AG09319 (cell line): ENCODE measurements at places on chromosomes 3 and 15.

DNA sequence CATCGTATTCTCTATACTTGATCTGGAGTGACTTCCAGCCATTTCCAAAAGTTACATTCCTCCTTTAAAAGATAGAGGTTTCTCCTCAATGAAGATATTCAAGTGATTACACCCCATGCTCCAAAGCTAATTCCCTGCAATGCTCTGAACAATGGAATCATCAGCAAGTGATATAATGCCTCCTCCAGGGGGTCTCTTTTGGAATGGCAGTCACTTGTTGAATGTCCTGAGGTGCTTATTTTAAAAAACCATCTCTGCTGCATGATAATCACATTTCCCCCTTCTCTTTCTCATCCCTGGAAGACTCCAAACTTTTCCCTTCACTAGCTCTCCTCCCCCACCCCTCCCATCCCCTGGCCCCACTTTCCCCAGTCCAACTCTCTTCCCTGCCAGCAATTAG, 2.6 kb downstream of the LHFPL4 start:
- no peak for DNase-seq

GRCh38 chr3:183619624-183620251, 15.7 kb upstream of the KLHL24 start:
- no peak for DNase-seq

DNA sequence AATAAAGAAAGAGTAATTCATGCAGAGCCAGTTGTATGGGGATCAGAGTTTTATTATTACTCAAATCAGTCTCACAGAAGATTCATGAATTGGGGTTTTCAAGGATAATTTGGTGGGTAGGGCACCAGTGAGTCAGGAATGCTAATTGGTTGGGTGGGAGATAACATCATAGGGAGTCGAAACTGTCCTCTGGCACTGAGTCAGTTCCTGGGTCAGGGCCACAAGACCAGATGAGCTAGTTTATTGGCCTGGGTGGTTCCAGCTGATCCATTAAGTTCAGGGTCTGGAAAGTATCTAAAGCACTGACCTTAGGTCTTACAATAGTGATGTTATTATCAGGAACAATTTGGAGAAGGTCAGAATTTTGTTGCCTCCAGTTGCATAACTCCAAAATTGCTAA, 998.6 kb upstream of the EPHA6 start:
- DNase-seq = no peak

GRCh38 chr3:16309558-16309957, 44.5 kb downstream of the OXNAD1 start:
- DNase-seq = no peak

DNA sequence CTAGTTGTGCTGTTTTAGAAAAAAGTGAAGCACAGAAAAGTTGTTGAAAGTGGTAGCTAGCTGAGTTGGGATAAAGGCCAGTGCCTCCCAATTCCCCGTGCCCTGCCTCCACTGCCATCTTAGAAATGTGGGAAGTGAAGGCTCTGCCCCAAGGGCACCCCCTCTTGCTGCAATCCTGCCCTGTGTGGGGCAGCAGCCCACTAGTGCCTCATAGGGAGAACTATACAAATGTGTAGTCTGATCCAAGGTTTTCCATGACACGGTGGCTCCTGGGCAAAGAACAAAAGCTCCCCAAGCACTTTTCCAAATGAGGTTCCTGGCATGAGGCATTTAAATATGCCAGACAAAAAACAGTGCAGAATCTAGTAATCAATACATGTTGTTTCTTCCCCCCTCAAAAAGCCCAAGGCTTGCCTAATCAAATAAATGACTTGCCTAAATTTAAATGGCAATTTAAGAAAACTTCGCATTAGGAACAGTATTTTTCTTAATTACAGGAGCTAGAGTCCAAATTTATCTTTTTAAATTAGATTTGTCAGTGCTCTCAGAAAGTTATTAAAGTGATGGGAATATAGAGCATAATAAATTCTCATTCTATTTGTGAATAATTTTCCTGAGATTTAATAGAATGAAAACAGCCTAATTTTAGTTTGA, 83.8 kb downstream of the GHSR start:
- no peak for DNase-seq

DNA sequence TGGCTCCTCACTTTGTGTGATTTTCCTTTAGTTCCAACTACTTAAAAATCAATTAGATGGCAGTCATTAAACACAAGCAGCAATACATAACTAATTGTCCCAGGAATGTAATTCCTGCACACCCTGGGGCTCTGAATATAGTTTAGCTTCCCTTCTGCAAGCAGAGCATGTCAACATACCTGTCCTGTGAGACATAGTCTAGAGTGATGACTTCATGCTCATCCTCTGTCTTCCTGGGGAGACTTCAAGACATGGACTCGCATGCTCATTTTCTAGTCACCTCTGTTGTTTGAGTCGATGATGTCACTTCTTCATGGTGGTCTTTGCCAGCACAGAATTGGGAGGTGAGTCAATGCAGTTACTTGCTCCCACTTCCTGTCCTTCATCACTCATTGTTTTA, 15.7 kb downstream of the C3orf52 start:
- DNase-seq = no peak

DNA sequence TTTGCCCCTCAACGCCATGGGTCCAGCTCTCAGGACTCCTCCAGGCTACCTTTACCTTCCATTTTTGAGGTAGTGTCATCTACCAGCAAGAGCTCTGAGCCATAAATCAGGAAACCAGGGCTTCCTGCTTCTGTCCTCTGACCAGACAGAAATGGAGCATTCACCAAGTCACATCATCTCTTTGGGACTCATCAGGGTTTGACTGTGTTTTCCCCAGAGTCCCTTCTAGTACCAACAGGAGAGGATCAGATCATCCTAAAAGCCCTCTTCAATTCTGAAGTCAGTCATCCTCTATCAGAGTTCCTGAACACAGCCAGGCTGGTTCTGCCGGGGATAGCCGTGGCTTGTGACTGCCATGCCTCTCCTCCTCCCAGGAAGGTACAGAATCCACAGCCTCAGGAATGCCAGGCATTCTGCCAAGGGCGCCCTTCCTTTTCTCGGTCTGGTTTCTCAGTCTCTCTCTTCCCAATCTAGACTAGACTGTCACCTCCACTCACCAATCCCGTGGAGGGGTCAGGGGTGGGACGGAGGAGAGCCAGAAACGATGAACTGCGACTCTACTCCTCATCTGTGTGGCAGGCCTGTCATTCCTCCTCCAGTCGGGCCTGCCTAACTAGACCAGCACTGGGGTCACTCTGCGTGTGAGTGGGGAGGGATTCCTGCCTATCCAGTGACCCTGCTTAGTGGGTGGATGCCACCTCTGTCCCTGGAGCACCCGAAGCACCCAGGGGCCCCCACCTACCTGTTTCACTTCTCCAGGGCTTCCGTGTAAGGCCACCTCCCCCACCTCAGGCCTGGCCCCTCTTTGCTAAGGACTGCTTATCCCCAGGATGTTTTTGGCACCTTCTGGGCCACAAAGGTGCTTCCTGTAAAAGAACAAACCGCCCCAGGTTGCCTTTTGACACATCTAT, 30.9 kb downstream of the CCNL1 start:
- DNase-seq = no peak

DNA sequence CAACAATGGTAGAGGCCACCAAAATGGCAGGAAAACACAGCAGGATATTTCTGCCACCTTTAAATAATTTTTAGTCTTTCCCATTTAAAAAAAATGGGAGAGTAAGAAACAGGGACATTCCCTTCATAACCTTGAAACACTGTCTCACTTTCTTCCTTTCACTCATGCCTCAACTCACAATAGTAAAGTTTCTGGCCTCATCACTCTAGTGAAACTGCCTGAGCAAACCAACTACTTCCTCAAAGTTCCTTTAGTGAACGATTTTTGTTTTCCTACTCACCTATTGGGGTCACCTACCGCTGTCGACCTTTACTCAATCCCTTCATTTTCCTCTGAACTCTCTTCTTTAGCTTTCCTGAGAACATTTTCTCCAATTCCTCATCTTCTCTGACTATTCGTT, 33.0 kb downstream of the SHC4 start:
- no peak for DNase-seq

- DNase-seq = no peak
These were observed 26.6 kb downstream of the DCP1A start for GRCh38 chr3:53320697-53321096.

DNA sequence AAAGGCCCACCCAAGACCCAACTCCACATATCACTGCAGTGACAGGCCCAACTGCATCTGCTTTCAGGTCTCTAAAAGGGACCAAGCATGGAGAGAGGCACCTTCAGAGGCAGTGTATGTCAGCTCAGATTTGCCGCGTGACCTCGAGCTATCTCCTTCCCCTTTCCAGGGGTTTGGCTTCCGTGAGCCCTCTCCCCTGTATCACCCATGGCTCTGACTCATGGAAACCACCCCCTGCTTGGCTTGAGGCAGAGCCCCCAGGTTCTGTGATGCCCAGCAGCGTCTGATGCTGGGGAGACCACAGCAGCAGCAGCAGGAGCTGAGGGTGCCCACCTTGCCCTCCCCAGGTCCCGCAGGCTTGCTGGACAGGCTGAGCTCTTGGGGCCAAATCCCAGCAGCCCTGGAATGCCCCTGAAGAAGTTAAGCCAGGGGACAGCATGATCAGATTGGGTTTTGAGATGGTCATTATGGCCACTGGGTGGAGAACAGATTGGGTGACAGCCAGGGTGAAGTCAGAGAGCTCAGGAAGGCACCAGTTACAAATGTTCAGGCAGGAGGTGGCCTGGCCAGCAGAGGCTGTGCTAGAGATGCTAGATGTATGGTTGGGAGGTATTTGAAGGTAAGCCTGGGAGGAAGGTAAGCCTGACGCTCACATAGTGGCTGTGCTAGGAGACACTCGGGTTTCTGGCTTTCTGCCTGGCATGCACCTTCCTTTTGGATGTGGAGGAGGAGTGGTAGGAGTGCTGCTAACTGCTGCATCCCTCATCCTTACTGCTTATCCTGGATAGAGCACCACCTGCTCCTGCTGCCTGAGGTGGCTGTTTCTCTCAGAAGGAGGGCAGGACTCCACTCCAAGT, 42.9 kb downstream of the FGD5 start:
- no peak for DNase-seq

GRCh38 chr3:59908701-59909100, 858.9 kb upstream of the CFAP20DC start:
- no peak for DNase-seq

GRCh38 chr3:185549651-185550111, 2.7 kb downstream of the LIPH start:
- no peak for DNase-seq

- DNase-seq = no peak
These were observed 502.9 kb downstream of the ROBO1 start for GRCh38 chr3:79264892-79265291.

DNA sequence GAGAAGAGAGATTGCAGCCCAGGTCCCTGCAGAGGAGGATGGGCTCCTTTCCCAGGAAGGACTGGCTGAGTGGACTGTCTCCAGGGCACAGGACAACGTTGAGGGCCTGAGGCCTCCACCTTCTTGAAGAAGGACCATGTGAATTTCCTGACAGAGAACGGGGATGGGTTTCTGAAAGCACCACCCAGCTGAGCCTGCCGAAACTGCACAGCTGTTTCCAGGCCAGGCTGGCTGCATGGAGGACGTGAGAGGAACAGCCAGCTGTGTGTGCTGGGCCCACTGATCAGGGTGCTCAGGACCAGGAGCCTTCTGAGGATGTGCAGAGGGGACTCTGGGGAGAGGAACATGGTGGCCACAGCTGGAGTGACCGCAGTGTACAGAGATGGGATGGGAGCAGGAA, 39.2 kb downstream of the HMCES start:
- DNase-seq = no peak

- DNase-seq = no peak
These were observed 14.8 kb upstream of the SEMA5B start for GRCh38 chr3:123042413-123042812.

- DNase-seq = no peak
These were observed 41.1 kb downstream of the TTBK2 start for GRCh38 chr15:42879443-42879842.

- no peak for DNase-seq
These were observed 32.0 kb upstream of the SEMA6D start for GRCh38 chr15:47685141-47685870.

- DNase-seq = no peak
These were observed 219.0 kb upstream of the CD96 start for GRCh38 chr3:111323019-111323418.

DNA sequence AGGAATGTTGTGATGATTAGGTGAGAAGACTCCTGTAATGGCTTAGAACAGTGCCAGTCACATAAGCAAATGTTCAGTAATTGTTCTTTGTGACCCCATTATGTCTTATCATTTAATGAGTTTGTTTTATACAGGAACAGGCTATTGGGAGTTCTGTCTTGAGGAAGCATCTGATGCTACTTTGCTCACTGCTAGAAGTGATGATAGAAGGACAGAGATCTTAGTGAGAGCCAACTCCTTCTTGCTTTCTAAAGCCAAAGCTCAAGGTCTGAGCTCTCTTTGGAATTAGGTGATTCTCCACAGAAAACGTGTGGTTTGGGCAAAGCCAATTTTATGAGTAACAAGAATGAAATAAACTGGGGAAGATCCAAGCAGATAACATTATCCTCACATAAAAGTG, 214.8 kb downstream of the LRTM1 start:
- DNase-seq = no peak

DNA sequence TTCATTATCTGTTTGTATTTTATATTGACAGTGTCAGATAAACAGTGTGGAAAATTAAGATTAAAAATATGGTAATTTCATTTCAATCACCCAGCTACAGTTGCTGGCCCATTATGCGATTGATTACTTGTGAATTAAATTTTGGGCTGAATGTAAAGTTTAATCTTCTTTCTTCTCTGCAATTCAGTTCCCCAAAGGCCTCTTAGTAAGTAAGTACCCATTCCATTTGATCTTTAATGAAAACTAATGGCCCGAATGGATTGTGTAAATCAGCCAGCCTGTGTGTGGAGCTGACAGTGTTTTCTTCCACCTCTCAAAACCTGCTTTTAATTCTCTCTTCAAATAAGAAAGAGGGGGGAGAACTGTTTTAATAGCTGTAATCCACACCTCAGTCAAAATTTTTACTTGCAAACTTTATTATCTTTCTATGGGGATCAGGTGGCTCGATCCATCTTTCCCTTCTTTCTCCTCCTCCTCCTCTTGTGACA, 307.1 kb downstream of the IL20RB start:
- DNase-seq = no peak

GRCh38 chr3:64343689-64344430, 118.6 kb upstream of the PRICKLE2 start:
- DNase-seq = no peak

DNA sequence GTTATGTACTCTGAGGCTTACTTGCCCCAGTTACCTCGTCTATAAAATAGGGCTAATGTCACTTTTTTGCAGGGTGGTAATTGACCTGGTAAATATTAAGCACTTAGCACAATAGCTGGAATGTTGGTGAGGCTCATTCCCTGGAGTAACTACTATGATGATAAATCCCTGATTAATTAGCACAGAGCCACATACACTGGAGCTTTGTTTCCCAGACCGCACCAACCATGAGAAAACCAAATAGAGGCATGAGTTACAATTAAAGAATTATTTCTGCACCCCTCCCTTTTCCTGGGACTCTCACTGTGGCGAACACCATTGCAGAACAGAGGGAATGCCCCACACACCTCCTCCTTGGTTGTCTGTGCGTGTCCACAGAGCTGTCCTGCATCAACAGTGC, 76.6 kb upstream of the CPOX start:
- no peak for DNase-seq

DNA sequence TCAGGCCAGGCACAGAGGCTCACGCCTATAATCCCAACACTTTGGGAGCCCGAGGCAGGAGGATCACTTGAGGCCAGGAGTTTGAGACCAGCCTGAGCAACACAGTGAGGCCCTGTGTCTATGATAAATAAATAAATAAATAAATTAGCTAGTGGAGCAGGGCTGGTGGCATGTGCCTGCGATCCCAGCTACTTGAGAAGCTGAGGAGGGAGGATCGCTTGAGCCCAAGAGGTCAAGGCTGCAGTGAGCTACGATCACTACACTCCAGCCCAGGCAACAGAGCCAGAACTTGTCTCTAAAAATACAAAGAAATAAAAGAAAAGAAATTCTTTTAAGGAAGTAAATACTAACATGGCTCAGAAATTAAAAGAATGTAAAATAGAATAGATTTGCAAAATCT, 91.8 kb downstream of the LIPC start:
- no peak for DNase-seq
